ENCODE measurements at places on chromosomes 7 and 10.

DNA sequence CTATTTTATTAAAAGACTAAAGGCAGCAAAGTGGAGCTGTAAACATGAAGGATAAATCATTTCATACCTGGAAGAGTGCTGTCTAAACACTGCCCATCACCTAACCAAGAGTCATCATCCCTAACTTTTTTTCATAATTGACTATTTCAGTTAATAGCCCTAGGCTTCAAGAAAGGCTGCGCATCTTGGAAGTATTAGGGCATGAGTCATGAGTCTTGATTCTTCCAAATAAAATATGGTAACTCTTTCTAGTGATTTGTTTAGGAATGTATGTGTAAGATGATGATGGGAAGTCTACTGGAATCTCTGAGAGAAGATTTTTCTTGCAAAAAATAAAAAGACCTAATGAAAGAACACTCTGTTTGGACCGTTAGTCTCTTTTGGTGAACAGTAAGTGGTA, 207.7 kb upstream of the AHR start:
- no peak for DNase-seq

GRCh38 chr7:158525648-158526484, 61.8 kb downstream of the PTPRN2 start:
- DNase-seq = no peak

GRCh38 chr7:84105586-84105985, 89.0 kb downstream of the SEMA3A start:
- no peak for DNase-seq

GRCh38 chr7:142319970-142320369, 62.1 kb upstream of the PRSS58 start:
- DNase-seq = no peak

GRCh38 chr10:106996510-106996909, 168.0 kb downstream of the SORCS1 start:
- DNase-seq = no peak

DNA sequence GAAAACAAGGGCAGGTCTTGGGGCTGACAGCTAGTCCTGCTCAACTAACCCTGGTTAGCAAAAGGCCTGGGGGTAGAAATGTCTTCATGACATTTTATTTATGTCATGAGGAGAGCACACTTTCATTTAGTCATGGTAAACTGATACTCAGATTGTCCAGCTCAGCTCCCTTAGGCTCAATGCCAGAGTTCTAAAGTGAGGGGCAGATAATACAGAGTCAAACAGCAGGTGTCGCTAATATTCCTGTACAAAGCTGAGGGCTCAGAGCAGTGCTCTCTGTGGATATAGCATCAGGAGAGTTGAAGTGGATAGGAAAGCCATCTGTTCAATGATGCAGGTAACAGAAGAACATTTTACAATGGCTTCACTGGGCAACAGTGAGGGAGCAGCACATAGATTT, 26.8 kb upstream of the CALCR start:
- no peak for DNase-seq

GRCh38 chr7:3109311-3109915, 65.7 kb upstream of the CARD11 start:
- no peak for DNase-seq

DNA sequence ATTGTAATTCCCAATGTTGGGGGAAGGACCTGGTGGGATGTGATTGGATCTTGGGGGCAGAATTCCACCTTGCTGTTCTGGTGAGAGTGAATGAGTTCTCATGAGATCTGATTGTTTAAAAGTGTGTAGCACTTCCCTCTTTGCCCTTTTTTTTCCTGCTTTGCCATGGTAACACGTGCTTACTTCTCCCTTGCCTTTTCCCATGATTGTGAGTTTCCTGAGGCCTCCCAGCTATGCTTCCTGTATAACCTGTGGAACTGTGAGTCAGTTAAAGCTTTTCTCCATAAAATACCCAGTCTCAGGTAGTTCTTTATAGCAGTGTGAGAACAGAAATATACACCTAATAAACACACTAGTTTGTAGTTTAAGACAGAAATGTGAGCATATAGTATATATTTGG, 166.8 kb upstream of the MAGI2 start:
- DNase-seq = no peak

DNA sequence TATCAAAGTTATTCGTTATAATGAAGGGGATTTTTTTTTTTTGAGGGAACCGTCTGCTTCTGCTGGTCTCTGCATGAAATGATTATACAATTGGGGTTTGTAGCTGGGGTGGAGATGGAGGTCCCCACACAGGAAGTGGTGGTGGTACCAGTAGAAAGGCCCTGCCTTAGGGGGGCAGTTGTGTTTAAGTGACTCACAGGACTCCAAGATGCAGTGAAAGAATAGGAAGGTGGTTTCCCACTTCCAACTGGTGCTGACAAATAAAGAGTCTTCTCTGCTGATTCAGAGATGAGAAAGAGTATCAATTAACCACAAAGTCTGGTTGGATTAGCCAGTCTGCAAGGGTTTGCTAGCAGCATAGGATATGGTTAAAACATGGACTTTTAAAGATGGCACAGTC, 376.0 kb downstream of the SORCS3 start:
- no peak for DNase-seq

DNA sequence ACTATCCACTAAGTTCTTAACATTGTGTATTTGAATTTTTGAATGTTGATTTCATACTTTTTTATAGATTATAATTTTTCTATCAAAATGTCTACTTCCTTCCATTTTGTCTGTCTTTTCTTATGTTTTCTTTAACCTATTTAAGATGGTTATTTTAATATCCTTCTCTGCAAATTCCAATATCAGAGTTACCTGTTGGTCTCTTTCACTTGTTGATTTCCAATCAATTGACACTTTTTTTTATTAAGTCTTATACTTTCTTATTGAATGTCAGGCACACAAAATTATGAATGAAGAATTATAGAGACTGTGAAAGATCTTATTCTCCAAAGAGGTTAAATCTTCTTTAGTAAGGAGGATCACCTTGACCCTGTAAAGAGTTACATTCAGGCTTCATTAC, 448.3 kb upstream of the NRG3 start:
- DNase-seq = no peak

DNA sequence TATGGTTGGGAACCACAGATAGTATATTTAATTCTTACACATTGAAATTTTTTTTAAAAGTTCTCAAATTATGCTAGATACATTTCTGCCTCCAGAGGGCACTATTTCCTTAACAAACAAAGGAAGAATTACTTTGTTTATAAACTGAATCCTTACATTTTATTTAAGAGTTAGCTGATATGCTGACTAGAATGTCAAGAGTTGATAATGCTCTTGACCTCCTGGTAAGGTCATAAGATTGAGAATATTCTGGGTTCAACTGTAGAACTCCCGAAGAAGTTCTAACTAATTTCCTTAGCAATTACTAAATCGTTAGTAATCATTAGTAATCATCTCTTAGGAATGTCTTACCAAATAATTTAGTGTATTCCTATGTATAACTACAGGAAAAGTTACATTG, 95.3 kb upstream of the CYP26C1 start:
- no peak for DNase-seq

DNA sequence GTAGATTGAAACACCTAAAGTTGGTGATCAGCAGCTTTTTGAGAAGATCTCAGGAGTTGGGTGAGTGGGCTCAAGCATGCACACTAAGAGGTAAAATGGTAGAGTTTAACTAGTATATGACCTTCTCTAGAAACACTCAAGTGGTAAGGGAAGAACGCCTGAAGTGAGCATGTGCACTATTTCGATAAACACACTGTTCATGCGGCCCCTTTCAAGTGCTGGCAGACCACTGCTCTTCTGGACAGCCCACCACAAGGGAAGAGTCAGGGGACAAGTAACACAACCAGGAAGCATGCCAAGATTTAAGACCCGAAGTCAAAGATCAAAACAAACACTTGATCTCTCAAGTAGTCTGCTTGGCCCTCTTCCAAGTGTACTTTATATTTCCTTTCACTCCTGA, 519.5 kb upstream of the ZWINT start:
- DNase-seq = no peak

- no peak for DNase-seq
Measured at GRCh38 chr10:90222372-90222771, 521.0 kb downstream of the KIF20B start.

DNA sequence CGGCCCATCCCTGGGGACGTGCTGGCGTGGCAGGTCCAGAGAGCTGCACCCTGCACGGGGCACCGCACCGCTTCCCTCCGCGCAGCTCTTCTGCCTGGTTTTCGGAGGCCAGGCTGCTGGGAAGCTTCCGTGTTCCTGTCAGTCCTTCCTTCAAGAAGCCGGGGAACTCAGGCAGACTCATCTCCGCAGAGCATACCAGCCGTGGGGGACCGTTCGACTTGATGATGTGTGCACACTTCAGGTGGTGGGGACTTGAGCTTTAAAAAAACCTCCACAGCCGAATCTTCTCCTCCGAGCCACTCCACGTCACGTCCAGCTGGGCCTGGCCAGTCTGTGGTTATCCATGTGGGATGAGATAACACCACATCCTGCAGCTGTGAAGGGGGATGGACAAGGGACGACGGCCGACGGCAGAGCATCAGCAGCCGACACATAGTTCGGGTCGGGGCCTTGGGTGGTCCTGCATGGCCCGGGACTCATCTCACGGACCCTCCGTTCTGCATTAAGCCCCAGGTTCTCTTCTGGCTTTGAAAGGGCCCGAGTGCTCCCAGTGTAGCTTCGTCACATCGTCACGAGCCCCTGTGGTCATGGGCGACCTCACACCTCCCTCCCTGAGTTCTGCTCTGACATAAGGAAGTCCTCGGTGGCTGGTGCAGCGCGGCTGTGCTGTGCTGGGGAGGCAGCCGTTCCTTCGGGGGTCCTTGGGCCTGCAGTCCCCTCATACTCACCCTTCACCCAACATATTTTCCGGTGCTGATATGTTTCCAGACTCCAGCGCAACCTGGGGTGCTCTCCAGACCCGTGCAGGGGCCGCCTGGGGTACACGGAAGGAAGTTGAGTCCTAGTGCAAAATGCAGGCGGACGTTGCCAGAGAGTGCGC, 4.5 kb upstream of the BHLHA15 start:
- no peak for DNase-seq

DNA sequence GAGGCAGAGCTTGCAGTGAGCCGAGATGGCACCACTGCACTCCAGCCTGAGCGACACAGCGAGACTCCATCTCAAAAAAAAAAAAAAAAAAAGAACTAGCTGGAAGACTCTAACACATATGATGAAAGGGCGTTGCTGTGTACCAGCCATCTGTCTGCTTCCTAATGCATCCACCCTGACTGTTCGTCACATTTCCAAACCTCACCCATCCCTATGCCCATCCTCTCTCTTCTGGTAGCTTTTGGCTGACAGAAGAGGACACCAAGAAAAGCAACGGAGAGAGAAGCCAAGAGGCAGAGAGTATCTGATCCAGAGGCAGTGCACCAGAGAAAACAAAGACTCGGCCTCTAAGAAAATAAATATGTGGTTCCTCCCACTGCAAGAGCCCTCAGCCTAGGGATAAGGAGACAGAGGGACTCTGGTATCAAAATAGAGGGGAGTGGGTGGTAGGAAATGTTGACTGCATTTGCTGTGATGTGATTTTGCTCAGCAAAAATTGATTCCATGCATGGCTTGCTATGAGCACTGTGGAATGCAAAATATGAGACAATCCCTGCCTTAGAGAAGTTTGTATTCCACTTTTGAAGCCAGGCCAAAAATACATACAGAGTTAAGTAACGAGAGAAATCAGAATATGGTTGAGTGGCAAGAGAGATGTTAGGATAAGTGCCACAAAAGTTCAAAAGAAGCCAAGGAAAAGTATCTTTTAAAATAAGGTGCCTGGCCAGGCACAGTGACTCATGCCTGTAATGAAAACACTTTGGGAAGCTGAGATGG, 100.8 kb upstream of the STK17A start:
- no peak for DNase-seq

GRCh38 chr7:151381348-151382078, 28.3 kb downstream of the WDR86 start:
- no peak for DNase-seq

DNA sequence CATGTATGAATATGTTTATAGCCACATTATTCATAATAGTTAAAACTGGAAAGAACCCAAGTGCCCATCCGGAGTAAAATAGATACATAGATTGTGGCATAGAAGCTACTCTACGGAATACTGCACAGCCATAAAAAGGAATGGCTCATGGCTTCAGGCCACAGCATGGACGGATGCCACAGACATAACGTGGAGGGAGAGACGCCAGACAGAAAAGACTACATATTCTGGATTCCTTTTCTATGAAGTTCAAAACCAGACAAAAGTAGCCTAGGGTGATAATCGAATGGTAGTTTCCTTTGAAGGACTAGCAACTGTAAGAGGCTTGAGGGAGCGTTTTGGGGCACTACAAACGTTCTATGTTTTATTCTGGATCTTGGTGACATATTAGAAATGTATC, 58.9 kb upstream of the FOXI2 start:
- no peak for DNase-seq

DNA sequence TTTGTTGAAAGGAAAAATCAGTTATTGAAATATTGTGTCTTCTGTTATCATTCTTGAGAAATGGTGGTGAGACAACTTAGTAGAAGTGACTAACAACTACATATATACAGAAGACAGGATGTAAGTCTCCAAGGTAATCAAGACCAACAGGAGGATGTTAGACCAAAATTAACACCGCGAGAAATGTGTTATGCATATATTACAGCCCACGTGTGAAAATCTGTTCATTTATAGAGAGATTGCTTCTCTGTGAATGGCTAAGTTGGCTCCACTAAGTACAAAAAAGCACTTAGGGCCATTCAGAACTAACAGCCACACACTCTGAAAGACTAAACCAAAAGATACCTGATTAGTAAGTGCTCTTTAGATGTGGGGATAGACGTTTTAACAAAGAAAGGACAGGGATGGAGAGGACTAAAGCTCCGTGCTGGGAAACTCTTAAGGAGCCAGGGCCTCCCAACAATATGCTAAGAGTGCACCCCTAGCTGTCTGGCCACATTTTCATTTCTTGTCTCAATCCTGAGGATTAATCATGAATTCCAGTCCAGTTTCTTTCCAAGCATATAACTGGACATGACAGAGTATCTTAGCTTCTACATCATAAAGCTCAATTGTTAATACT, 26.5 kb downstream of the HDAC9 start:
- no peak for DNase-seq

GRCh38 chr7:139739863-139740597, 37.8 kb downstream of the HIPK2 start:
- no peak for DNase-seq

DNA sequence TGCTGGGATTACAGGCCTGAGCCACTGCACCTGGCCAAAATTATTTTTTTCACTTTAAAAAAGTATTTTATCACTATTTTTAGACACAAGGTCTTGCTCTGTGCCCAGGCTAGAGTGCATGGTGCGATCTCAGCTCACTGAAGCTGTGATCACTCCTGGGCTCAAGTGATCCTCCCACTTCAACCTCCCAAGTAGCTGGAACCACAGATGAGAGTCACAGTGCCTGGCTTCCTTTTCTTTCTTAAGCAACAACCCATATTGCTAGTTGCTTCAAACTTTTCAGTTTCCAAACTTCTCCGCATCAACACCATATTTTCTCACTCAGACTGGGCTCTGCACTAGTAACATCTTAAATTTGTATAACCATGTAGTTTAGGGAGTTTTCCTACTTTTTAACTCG, 9.5 kb upstream of the SMC3 start:
- no peak for DNase-seq

- DNase-seq = no peak
Measured at GRCh38 chr10:113585949-113586348, 33.1 kb downstream of the HABP2 start.
